PC-9 (cell line): ENCODE measurements at places on chromosomes 12 and 14.

GRCh38 chr12:116674643-116675183 is 63.2 kb downstream of the SPRING1 start:
- no peak for DNase-seq

DNA sequence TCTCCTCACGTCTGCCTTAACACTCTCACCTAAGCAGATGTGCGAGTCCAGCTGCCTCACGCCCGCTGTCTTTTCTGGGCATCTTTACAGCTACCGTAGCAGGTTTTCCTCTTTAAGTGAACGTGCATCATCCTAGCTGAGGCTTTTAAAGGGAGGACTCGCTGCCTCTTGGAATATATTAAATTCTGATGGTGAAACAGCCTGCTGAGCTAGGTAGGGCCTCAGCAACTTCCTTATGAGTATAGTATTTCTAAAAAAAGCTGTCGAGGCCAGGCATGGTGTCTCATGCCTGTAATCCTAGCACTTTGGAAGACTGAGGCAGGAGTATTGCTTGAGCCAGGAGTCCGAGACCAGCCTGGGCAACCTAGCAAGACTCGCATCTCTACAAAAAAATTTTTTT is 32.2 kb downstream of the TESC start:
- no peak for DNase-seq

GRCh38 chr14:75445236-75445635 is 17.4 kb downstream of the JDP2 start:
- no peak for DNase-seq

GRCh38 chr14:95488376-95489213 is 27.9 kb downstream of the SYNE3 start:
- DNase-seq = no peak

GRCh38 chr12:124531281-124531745 is 36.1 kb downstream of the NCOR2 start:
- DNase-seq = no peak

GRCh38 chr14:80844872-80845271 is 96.7 kb downstream of the CEP128 start:
- no peak for DNase-seq

DNA sequence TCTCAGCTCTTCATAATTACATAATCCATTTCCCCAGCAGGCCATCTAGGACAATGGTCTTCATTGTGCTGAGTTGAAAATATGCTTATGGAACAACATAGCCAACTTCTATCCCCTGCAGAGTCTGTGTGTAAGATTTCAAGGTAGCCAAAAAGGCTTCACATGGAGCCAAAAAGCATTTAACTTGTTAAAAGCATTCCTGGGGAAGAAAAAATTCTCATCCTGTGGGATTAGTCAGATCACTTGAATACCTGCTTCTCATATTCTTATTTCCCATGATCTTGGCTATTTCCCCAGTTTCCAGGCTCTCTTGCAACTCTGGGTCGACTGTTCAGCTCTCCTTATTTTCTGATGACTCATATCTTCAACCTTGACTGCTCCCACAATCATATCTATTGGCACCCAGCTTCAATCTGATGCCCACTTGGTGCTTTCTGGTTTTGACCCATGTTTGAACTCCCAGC is 178.9 kb downstream of the KLHL28 start:
- DNase-seq = no peak

GRCh38 chr12:68240079-68240478 is 13.3 kb downstream of the IL22 start:
- DNase-seq = peak; percentile 55

GRCh38 chr12:32402946-32403345 is 3.6 kb downstream of the FGD4 start:
- no peak for DNase-seq

DNA sequence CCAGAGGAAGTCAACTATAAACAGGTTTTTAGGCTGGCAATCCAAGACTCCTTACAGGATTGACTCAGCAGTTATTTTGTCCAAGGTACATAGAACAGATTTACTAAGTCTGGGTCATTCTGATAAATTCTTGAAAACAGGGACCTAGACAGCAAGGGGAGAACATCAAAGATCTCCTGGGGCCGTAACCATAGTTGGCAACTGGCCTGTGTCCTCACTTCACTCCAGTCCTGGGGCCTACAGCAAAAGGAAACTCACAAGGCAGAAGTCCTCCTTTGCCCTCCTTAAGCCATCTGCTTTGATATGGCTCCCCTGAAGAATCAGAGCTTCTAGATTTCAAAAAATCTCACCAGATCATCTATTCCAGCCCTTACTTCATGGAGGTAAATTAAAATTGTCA is 207.2 kb upstream of the IGF1 start:
- no peak for DNase-seq

DNA sequence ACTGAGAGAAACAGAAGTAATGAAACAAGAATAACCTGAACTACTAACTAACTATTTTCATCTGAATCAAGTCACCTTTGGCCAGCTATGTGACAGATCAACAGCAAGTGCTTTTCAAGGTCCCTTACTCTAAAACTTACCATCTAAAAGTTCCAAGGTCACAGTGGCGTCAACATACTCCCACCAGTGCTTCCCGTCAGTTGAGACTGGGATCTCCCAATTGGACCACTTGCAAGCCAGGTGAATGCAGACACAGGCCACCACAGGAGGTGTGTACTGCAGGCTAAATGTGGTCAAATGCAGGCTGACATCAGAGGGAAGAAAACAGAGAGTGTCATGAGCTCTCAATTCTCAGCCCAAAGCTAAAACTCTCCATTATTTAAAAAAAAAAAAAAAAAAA is 13.8 kb upstream of the KANSL2 start:
- no peak for DNase-seq

GRCh38 chr14:53384536-53384935 is 231.4 kb upstream of the DDHD1 start:
- DNase-seq = no peak

- no peak for DNase-seq
Measured at GRCh38 chr14:59483363-59483762, 845 bp downstream of the L3HYPDH start.

DNA sequence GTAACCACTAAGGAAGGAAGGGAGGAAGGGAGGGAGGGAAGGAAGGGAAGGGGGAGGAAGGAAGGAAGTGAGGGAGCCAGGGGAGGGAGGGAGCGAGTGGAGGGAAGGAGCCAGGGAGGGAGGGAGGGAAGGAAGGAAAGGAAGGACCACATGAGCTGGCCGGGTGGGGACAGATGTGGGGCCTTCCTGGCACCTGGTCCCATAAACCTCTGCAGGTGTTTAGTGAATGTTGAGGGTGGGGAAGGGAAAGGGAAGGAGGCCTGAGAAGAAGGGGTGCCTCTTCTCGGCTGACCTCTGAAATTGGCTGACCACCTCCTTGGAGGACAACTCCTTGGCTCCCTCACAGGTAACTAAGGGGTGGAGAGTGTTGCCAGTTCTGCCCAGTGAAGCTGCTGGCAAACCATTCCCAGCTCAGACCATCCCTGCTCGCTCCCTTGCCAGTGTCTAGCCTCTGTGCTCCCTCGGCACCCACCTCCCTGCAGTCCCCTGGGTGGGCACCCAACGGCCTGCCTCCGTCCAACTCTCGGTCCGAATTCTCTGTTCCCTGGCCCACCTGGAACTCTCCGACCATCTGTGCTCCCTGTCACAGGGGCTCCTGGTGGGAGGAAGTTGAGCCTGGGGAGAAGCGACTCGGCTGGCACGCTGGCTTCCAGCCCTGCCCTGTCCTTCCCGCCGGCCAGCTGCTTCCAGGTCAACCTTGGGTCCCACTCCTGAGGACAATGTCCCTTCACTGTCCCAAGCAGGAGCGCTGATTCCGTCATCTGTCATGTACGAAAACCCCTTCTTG is 12.2 kb upstream of the PPP1R13B start:
- no peak for DNase-seq

DNA sequence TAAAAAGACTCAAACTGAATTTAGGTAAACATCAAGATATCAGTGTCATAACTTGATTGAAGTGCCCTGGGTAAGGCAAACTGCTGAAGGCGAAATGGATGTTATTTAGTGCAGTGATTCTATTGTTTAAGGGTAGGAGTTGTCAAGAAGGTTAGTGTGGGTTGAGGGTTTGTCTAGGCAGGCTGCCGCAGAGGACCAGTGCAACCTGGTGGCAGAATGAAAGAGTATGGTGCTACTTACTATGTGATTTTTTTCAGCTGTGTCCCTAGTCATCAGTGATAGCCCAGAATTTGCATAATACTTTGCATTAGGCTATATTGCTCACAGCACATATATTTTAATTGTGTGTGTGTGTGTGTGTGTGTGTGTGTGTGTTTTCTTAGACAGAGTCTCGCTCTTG is 1127.0 kb downstream of the GALC start:
- DNase-seq = no peak

- DNase-seq = no peak
Measured at GRCh38 chr12:26297396-26298070, 102.2 kb downstream of the SSPN start.

GRCh38 chr14:72904840-72905561 is 11.1 kb upstream of the DPF3 start:
- DNase-seq = peak; percentile 42

GRCh38 chr12:108643941-108644810 is 10.5 kb upstream of the SELPLG start:
- peak; percentile 61 for DNase-seq

DNA sequence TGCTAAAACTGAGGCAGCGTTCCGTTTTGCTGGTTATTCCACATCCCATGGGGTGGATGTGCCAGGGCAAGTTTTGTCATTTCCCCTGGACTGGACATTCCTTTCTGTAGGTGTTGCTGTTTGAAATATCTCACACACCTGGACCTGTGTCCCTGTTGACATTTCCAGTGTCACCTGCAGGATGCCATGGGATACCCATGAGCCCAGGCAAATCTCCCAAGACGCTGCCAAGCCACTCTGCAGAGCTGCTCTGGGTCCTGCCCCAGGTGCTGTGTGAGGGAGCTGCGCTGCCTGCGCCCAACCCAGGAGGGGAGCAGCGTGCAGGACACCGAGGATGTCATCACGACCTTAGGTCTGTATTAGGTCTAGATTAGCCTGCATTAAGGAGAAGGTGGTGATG is 5.2 kb upstream of the PACS2 start:
- no peak for DNase-seq

DNA sequence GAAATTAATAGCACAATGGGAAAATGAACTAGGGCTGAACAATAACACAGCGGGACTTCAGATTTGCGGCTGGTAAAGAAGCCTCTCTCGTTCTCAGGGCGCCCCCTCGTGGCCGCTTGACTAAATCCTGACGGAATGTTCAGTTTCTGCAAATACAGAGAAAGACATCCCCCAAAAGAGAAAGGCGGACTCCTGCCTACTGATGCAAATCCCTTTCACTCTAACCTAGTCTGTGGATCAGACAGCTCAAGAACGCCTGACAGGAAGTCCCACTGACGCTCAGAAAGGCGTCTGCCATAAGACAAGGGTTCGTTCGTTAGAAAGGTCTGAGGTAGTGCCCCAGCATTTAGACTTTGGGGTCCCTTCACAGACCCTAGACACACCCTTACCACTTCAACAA is 2.5 kb downstream of the NUAK1 start:
- peak; percentile 79 for DNase-seq

DNA sequence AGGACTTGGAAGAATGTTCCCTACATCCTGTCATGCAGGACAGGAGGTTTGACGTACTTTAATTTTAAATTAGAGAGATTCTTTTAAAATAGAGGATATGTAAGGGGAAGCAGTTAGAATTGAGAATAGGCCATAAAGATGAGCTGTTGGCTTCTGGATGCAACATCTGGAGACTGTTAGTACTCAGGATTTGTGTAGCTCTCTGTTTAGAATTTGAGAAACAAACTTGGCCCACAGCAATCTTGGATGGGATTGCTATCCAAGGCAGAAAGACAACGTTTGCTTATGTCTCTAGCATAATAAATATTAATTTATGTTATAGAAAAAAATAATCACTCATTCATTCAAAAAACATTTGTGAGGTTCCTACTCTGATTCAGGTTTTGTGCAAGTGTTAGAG is 398.4 kb upstream of the NOVA1 start:
- no peak for DNase-seq

- no peak for DNase-seq
Measured at GRCh38 chr14:70317091-70317968, 42.2 kb downstream of the COX16 start.

DNA sequence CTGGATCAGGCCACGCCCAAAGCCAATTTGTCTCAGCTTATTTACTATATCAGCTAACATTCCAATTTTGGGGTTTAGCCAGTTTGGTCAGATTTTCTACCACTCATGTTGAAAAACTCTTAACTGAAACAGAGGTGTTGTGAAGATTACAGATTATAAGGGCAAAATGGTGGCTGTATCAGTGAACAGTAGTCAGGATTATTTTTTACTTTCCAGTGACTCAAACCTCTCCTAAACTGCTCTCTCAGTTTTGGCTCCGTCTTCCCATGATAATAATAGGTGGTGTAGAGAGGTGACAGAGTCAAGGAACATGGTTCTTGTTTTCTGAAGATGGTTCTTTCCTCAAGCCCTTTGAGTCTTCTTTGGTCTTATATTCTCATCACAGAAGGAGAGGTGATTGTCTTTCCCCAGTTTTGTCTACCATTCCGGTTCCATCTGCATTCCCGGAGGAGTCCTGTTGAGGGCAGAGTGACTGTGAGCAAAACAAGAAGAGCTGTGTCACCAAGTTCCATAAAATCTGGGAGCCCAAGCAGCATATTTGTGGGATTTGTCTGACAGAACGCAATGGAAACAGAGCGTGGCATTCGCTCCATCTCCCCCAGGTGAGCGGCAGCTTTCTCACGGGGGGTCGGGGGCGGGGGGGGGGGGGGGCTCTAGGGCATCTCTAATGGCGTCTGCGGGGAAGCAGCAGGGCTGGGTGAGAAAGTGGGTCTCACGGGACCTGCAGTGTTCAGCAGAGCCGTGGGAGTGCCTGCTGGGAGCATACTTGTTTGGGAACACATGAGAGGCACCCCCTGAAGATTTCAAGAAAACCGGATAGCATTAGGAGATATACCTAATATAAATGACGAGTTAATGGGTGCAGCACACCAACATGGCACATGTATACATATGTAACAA is 59.1 kb downstream of the TBC1D30 start:
- no peak for DNase-seq

DNA sequence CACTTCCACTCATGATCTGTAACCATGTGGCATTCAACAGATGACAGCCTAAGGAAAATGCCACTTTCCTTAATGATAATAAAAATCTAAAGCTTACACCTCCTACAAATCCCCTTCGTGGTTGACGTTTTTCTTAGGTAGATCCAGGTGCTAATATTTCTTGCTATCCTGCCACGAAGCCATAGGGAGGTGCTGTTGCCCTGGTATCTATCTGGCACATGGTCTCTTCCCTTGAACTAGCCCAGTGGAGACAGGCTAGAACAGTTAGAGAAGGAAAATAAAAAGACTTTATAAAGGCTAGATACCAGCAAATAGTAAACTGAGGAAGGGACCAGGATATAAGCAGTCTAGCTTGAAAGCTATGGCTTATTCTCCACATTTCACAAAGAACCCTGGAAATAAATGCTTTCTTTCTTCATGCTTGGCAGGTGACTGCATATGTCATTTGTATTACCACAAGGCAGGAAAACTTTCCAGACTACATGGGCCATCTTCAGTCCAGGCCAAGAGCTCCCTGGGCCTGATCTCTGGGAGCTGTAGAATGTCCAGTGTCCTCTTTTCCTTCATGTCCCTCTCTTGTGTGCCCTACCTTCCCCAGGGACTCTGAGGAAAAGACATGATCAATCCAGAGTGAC is 15.3 kb downstream of the SPIC start:
- DNase-seq = peak; percentile 3

GRCh38 chr12:107320929-107321631 is 227.7 kb upstream of the CRY1 start:
- peak; percentile 39 for DNase-seq

- no peak for DNase-seq
Measured at GRCh38 chr14:89551432-89551831, 134.4 kb upstream of the FOXN3 start.
